8988T (cell line): ENCODE measurements at places on chromosomes 5 and 9.
A peak's percentile ranks its signal among the peaks of the same experiment; 100 is the strongest.

DNA sequence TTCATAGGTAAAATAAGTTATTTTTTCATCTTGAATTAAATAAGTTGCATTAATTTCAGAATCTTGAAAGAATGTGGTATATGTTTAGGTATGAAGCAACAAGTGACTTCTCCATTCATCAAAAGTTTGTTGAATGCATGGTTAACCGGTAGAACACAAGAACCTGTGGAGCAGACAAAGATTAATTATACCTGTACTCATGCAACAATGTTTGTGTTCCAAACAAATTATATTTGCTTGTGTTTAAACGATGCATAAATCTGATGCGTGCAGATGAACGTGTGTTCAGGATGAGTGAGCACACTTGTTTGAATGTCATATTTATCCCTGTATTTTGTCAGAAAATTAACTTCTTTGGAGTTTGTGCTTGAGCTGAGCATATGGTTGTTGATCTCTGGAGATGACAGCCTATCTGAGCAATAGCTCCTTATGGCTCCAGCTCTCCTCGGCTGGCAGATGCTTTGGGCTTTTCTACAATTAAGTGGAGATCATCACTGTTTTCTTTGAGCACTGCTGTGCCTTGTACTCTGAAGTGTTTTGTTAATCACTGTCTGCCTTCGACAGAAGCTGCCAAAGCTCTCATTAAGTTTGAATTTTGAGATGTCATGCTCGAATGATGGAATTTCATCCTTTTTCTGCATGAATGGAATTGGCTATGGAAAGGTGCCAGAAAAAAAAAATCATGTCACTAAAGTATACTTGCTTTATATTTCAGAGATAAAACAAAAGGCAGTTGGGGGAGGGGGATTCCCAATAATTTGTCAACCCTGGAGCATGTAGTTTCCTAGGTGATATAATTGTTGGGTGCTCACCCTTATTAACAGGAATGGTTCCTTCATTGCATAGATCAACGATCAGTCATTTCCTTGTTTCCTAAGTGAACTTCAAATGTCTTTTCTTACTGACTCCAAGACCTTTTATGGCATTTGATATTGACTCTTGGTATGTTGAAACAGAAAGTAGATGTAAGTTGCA, 502.5 kb upstream of the ARRDC3 start:
- no peak for DNase-seq

- DNase-seq = no peak
These were observed 76.8 kb downstream of the AMBP start for GRCh38 chr9:114001410-114001685.

GRCh38 chr9:37787059-37787458, 2.2 kb upstream of the EXOSC3 start:
- DNase-seq = no peak

- no peak for DNase-seq
These were observed 44.8 kb downstream of the NACC2 start for GRCh38 chr9:136050266-136050700.

DNA sequence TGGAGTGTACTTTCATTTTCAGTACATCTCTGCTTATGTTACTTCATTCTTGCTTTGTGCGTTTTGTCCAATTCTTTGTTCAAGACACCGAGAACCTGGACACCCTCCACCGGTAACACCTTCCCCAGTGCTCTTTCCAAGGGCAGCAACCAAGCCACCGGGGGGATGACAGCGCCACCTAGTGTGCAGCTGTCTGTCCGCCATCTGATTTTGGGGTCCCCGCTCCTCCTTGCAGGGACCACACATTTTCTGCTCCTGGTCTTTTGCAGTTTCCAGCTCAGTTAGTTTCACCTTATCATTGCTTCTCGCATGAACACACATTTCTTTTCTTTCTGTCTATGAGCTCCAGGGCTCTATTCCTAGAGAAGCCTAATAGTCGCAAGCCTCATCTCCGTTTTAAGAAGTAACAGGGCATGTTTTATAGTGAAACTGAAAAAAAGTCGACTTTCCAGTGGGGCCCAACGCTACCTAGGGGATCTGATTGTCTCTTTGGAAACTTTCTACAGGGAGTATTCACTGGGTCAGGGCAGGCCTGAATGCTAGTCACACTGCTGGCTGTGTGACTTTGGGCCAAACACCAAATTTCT, 152.1 kb downstream of the FSTL4 start:
- peak; percentile 69 for DNase-seq

- no peak for DNase-seq
These were observed 75.7 kb upstream of the GLIS3 start for GRCh38 chr9:4375424-4376200.
